ENCODE measurements at places on chromosomes 1 and 21. TPM values are rescaled to one million over a fixed set of nuclear protein-coding genes. Genes with fewer than 3 reads are reported as not detected.

Gene LINGO4
- 0.13 TPM for total RNA-seq

Gene ACTL8
- not detected for total RNA-seq

Gene S100A4
- 125 TPM for total RNA-seq

Gene TRIM67
- total RNA-seq: not detected

Gene PPFIA4
- total RNA-seq: 14.7 TPM

Gene KCND3
- not detected for total RNA-seq

Gene FAM151A
- not detected for total RNA-seq

Gene FCER1G
- total RNA-seq: 0.95 TPM

Gene F3
- not detected for total RNA-seq

Gene TNFRSF1B
- total RNA-seq: 206 TPM

Gene RGS16
- total RNA-seq: 77.5 TPM

Gene SH2D2A
- 233 TPM for total RNA-seq

Gene SLFNL1
- total RNA-seq: 0.06 TPM

Gene OR2L5
- total RNA-seq: not detected

Data from activated CD8-positive, alpha-beta memory T cell treated with anti-CD3 and anti-CD28 coated beads for 36 hours (primary cell).